HAP-1 (cell line): ENCODE measurements at places on chromosomes 1 and 21.

DNA sequence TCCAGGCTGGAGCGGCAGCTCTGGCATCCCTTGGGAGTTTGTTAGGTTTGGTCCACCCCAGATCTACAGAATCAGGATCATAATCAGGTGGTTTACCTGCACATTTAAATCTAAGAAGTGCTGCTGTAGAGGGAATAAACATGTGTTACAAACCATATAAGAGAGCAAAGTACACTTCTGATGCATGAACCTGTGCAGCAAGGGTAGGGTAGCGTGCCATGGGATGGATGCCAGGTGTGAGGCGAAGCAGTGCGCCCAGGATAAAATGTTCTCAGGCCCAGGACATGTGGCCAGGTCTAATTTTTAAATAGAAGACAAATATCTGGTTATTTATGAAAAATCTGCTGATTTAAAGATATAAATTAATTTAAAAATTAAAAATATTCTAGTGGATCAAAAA lies 308.8 kb upstream of the USP24 start:
- DNase-seq = no peak

DNA sequence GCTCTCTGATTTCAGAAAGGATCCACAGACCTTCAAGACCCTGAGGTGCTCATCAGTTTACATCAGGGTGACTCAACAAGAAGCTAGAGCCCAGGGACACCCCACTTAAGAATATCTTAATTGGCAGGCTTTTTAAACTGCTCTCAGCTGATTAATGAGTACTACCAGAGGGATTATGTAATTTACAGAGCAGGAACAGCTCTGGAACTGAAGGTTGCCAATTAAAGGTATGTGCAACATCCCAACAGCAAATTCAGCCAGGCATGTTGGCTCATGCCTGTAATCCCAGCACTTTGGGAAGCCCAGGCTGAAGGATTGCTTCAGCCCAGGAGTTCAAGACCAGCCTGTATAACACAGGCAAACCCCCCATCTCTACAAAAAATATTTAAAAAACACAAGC lies 295.7 kb downstream of the SETD4 start:
- DNase-seq = no peak

GRCh38 chr21:39182016-39182415 lies 1.2 kb downstream of the PSMG1 start:
- no peak for DNase-seq

DNA sequence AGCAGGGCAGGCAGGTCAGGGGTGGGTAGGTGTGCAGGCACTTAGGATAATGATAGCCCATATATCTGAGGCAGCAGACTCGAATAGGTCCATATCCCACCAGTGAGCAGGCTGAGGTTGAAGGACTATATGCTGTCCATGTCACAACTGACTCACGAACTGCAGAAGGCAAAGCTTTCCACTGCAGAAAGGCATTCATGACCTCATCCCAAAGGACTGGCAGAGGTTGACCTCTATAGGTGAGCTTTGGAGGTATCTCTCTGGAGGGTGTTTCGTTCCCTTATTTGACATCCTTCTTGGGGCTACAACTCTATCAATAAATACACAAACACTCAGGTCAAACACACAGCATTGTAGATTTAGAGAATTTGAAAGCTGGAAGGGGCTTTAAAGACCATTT lies 42.8 kb upstream of the MARK1 start:
- DNase-seq = no peak

DNA sequence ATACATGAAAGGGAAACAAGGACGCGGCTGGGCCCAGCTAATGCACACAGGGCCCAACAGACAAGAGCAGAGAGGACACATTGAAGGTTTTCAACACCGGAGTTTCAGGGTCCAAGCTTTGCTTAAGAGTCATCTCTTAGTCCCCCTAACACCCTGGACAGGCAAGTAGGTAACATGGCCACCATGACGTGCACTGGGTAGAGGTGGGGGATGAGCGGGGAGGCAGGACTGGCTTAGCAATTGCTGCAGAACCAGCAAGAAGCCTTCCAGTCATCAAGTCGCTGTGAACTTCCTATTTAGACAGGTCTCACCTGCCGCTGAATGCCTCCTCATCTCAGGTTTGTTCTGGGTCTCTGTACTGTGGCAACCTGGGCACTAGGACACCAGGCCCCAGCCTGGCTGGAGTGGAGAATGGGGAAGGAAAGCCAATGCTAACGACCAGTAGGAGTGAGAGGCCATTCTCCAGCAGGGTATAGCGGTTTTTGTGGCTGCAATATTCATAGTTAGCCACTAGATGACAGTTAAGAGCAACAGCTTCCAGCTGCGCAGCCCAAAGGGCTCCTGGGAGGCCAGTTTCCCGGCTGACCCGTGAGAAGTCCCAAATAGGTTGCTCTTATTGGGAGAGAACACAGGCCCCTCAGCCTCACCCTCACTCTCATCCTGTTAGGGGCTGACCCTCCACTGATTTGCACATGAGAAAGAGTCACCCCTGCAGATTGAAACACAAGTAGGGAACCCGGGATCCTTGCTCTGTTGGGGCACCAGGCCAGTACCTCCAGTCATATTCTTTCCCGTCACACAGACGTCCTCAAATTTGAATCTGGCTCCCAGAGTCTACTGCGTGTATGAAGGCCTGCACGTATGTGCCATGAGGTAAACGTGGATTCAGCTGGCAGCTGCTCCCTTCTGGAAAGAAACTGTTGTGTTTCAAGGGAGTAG lies 6.0 kb upstream of the PIGC start:
- DNase-seq = peak; percentile 72

GRCh38 chr1:219427989-219428388 lies 184.9 kb downstream of the ZC3H11B start:
- DNase-seq = no peak

DNA sequence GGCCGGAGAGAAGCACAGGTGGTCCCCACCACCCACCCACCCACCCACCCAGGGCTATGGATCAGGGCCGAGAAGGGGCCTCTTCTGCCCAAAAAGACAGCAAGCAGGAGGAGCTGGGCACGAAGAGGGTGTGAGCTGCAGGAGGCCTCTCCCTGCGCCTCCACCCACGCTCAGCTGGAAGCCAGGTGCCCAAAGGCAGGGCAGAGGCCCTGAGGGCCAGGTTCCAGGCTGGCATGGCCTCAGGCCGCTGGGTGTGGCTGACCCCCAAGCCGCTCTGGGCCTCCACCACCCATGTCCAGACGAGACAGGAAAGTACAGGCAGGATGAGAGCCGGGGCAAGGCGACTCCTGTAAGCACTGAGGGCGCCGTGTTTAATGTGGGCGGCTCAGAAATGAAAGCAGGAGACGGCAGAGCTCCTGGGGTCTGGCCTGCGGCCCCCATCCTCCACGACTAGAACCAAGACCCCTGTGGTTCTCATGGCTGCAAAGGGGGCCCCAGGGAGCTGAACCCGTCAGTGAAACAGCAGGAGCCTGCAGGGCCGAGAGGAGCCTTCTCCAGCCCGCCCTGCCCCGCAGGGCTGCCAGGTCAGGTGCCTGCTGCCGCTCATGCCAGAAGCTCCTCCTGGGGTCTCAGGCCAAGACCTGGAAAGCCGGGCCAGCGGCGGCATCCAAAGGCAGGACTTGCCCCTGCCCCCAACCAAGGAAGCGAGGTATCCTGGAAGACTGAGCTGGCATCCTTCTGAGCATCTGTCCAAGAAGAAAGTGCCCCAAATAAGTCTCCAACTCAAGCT lies 56.0 kb downstream of the MEGF6 start:
- no peak for DNase-seq

GRCh38 chr21:45359451-45360217 lies 45.3 kb upstream of the COL18A1 start:
- peak; percentile 28 for DNase-seq

- no peak for DNase-seq
Observed at GRCh38 chr1:177354247-177354646, 183.5 kb downstream of the BRINP2 start.

GRCh38 chr1:51583532-51583931 lies 33.4 kb upstream of the OSBPL9 start:
- no peak for DNase-seq

- DNase-seq = no peak
Observed at GRCh38 chr1:239185245-239185619, 201.1 kb upstream of the CHRM3 start.

GRCh38 chr1:48182439-48182838 lies 40.1 kb upstream of the SLC5A9 start:
- no peak for DNase-seq

- DNase-seq = peak; percentile 95
Observed at GRCh38 chr1:27044613-27045151, 32.0 kb upstream of the TENT5B start.

GRCh38 chr21:39675993-39676661 lies 63.4 kb downstream of the B3GALT5 start:
- no peak for DNase-seq

DNA sequence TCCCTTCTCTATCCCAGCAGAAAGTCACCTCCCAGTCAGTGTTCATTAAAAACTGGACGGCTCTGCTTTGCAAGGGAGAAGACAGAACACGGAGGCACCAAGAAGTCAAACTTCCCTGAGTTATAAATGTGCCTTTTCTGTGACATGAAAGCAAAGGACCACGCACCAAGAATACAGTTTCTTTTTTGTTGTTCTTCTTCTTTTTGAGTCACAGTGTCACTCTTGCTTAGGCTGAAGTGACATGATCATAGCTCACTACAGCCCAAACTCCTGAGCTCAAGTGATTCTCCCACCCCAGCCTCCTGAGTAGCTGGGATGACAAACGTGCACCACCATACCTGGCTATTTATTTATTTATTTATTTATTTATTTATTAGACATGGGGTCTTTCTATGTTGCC lies 22.7 kb downstream of the GLUL start:
- no peak for DNase-seq

DNA sequence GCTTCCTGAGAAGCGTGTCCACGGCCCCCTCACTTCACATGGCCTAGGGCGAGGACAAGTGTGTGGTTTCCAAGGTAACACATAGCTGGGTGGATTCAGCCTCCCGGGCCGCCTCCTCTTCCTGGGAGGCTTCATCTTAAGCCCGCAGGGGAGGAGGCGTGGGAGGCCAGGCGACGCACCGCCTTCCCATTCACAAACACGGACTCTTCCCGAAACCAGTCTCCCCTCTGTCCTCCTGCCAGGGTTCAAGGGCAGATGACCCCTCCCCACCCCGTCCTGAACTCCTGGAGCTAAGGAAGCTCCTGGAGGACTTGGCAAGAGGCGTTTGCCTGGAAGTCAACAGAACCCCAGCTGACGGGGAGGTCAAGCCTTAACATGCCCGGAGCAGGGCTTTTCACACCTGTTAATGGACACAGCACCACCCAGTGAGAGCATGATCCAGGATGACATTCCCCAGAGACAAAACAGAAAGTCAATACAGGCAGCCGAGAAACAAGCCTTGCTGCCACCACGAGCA lies 56.7 kb downstream of the KCNN3 start:
- peak; percentile 78 for DNase-seq

- no peak for DNase-seq
Observed at GRCh38 chr1:203050826-203051225, 24.5 kb downstream of the PPFIA4 start.

DNA sequence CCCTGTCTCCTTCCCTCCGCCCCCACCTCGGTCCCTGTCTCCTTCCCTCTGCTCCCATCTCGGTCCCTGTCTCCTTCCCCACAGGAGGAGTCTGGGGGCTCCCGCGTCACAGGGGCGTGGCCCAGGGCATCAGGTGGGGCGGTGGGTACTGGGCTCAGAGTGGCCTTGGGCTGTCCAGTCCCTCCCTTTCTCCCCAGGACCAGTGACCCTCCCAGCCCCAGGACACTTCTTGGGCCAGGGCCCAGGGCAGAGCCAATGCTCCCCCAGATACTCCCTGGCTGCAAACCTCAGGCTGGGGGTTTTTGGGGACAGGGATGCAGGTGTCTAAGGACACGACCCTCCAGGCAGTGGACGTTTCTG lies 6.8 kb upstream of the RNF223 start:
- no peak for DNase-seq

- no peak for DNase-seq
Observed at GRCh38 chr1:31327381-31327780, 30.5 kb downstream of the ZCCHC17 start.

DNA sequence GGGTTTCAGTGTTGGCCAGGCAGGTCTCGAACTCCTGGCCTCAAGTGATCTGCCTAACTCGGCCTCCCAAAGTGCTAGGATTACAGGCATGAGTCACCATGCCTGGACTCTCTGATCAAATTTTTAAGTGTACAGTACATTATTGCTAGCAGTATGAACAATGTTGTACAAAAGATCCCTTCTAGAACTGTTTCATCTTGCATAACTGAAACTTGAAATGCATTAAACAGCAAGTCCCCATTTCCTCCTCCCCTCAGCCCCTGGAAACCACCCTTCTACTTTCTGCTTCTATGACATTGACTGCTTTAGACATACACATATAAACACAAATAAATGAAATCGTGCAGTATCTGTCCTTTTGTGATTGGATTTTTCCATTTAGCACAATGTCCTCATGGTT lies 463.4 kb downstream of the PTPRC start:
- no peak for DNase-seq

DNA sequence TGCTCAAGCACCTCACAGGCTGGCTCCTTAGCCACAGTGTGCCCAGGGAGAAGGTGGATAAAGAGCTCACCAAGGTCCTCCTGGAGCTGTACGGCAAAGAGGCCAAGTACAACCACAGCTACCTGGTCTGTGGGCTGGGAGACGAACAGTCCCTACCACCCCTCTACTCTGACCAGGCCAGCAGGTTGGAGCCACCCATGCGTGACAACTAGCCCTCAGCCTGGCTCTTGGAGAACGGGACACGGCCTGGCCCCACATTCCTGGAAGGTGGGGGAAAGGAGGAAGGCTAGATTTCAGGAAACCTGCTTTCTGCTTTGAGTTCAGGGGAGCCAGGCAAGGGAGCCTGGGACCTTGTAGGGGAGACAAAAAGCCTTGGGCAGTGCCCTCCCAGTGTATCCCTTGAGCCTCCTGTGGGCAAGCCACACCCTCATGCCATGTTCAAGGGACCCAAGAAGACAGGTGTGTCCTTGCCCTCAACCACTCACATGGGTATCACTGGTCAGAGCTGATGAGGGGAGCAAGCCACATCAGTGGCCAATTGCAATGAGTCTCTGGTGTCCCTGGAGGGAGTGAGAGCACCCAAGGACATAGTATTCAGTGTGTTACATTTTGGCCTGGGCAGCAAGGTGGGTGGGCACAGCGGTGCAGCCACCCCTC lies 27.6 kb downstream of the LUZP1 start:
- DNase-seq = no peak
